Ureter (tissue), 1 donor: ENCODE measurements at places on chromosomes 1 and 21.

DNA sequence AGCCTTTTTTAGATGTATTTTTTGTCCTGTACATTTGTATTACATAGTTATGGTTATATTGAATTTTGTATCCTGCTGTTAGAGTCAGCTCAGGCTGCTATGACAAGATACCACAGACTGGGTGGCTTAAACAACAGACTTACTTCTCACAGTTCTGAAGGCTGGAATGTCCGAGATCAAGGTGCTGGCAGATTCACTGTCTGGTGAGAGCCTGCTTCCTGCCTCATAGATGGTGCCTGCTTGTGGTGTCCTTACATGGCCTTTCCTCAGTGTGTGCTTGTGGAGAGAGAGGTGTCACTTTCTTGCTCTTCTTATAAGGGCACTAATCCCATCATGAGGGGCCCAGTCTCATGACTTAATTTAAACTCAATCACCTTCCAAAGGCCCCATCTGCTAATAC lies 23.1 kb upstream of the MYSM1 start:
- no peak for DNase-seq

DNA sequence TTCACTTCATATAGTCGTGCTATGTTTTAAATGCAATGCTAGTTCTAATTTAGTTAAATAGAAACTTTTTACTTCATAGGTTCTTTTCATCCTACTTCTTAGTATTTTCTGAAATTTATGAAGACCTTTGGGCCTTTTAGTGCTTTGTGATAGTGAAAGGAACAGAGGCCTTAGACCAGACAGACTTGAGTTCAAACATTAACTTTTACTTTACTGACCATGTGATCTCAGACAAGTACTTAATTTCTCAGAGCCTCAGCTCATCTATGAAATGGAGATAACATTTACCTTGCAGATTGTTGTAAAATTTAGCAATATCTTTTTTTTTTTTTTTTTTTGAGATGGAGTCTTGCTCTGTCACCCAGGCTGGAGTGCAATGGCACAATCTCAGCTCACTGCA lies 57.5 kb downstream of the AK5 start:
- no peak for DNase-seq

DNA sequence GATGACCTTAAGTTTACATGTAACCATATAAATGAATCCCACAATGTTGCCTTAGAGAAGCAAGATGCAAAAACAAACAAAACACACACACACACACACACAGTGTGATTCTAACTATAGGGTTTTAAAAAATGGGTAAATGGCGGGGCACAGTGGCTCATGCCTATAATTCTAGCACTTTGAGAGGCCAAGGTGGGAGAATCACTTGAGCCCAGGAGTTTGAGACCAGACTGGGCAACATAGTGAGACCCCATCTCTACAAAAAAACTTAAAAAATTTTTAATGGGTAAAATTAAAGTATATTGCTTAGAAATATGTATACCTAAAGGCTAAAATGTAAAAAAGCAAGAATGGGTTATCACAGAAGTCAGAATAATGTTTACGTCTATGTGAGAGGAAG lies 15.8 kb downstream of the KMO start:
- DNase-seq, result no peak

DNA sequence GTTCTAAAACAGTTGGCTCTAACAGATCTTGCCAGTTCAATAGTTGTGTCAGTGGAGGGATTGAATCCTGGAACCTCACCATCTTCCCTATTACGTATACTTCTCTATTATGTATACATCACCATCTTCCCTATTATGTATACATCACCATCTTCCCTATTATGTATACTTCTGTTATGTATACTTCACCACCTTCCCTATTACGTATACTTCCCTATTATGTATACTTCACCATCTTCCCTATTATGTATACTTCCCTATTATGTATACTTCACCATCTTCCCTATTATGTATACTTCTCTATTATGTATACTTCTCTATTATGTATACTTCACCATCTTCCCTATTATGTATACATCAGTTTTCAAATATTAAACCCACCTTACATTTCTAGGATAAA lies 34.4 kb upstream of the HP1BP3 start:
- DNase-seq, result no peak

DNA sequence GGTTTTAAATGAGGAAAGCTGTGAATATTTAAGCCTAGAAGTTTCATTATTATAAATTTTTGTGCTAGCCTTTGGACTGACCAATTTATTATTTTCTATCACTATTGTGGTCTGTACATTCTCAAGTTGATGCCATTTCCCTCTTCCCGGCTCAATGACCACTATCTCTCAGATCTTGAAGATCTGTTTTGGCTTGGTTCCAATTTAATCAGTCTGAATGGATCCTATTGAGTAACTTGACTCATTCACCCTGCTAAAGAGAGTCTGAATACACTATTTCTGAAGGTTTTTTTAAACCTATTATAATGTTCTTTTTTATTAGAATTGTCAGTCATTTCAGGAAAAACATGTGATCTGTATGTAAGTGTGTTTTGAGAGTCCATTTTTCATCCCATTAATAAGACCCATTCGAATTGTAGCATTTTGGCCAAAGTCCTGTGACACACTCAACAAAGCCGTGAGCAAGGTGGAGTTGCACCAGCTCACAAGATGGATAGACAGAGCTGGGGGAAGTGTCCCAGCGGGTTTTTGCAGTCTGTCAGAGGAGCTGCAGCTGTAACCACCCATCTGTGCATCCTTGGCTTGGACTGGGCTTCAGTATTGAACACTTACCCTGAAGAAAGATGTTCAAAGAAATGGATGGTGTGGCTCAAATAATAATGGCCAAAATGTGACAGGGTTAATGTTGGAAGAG lies 145.6 kb downstream of the NFIA start:
- DNase-seq, result no peak

GRCh38 chr21:34252751-34253150 lies 111.1 kb upstream of the KCNE2 start:
- no peak for DNase-seq

DNA sequence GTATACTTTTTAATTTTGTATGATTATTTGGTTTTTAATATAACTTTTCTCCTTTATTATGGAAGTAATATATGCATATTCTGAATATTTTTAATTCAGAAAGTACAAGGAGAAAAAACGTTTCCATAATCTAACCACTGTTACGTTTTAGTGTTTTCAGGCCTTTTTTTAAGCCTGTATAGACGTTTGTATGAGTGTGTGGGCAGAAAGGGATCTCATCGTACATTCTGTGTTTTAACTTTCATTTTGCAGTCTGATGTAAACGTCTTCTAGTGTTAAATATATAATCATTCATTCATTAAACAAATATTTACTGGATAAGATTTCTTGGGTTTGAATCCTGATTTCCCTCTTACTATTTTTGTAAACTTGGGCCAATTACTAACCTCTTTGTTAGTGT lies 38.0 kb upstream of the PLEKHO1 start:
- no peak for DNase-seq

DNA sequence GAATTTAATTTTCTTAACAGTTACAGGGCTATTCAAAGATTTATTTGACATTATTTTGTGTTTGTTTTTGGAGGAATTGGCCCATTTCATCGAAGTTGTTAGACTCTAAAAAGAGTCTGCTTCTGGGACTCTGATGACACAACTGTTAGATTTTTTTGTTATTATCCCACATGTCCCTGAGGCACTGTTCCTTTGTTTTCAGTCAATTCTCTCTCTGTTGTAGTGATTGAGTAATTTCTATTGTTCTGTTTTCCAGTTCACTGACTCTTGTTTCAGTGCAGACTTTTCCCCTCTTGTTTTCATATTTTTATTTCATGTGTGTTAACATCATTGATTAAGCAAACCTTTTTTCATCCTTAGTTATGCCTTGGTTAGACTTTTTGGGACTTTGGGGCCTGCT lies 325.0 kb downstream of the ZNF326 start:
- no peak for DNase-seq

DNA sequence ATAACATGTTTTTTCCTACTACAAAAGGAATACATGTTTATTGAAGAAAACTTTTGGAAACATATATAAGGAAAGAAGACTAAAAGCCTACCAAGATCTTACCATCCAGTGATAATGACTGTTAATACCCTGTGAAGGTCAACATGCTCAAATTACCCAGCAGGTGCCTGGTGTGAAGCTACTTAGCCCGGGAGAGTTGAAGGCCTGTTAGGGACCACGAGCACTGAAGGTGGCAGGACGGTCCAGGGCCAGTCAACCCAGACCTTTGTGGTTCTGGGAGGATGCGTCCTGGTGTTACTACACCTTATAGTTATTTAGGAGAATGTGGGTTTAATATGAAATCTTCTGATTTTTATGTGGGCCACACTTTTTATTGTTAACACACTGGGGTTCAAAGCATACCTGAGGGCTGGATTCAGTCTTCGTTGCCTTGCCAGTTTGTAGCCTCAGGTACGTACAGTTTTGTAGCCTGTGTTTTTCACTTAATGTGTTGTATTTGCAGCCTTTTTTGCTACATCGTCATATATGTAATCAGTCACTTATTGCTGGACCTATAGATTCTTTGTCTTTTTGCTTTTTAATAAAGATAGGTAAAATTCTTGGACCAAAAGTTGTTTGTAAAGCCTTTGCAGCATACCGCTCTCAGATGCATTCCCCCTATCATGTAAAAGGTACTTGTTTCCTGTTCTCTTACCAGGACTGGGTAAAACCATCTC lies 9.8 kb downstream of the ITSN1 start:
- DNase-seq, result no peak

GRCh38 chr21:45387506-45387905 lies 17.5 kb upstream of the COL18A1 start:
- no peak for DNase-seq

DNA sequence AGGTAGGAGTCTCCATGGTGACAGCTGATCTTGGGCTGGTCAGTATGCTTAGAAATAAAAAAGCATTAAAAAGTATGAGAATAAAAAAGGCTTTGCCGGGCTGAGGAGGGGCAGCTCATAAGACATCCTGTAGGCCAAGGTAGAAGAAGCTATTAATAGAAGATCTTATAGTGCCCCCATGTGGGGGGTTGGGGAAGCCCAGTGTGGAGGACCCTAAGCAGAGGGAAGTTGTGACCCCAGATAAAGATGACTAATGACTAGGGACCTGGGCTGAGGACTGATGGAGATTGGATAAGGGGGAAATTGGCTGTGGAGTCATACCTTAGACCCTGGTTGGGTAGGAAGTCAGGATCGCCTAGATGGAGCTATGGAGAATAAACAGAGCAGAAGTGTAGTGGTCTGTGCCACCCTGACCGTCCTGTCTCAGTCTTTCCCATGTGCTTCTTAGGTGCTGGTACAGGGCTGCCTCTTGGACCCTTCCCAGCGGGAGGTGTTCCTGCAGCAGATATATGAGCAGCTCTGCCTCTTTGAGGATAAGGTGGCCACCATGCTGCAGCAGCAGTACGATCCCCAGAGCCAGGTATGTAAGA lies 25.0 kb downstream of the SZT2 start:
- no peak for DNase-seq

GRCh38 chr1:110243574-110243973 lies 33.5 kb downstream of the KCNC4 start:
- DNase-seq, result no peak

GRCh38 chr1:233598891-233599541 lies 14.9 kb upstream of the KCNK1 start:
- no peak for DNase-seq
